NCI-H1048 (cell line): ENCODE measurements at places on chromosomes 11 and 22.
A peak's percentile ranks its signal among the peaks of the same experiment; 100 is the strongest.

GRCh38 chr11:67167719-67168118 is 48.7 kb downstream of the KDM2A start:
- DNase-seq: no peak

GRCh38 chr11:613369-613968 is 2.3 kb downstream of the IRF7 start:
- peak; percentile 60 for DNase-seq

- no peak for DNase-seq
Measured at GRCh38 chr11:72634472-72635095, 39.6 kb downstream of the PDE2A start.

GRCh38 chr22:31288496-31289240 is 3.6 kb downstream of the PIK3IP1 start:
- no peak for DNase-seq

- no peak for DNase-seq
Measured at GRCh38 chr22:30969532-30970355, 679 bp downstream of the TUG1 start.

GRCh38 chr11:124190298-124191139 is 7.4 kb downstream of the OR10D3 start:
- no peak for DNase-seq

DNA sequence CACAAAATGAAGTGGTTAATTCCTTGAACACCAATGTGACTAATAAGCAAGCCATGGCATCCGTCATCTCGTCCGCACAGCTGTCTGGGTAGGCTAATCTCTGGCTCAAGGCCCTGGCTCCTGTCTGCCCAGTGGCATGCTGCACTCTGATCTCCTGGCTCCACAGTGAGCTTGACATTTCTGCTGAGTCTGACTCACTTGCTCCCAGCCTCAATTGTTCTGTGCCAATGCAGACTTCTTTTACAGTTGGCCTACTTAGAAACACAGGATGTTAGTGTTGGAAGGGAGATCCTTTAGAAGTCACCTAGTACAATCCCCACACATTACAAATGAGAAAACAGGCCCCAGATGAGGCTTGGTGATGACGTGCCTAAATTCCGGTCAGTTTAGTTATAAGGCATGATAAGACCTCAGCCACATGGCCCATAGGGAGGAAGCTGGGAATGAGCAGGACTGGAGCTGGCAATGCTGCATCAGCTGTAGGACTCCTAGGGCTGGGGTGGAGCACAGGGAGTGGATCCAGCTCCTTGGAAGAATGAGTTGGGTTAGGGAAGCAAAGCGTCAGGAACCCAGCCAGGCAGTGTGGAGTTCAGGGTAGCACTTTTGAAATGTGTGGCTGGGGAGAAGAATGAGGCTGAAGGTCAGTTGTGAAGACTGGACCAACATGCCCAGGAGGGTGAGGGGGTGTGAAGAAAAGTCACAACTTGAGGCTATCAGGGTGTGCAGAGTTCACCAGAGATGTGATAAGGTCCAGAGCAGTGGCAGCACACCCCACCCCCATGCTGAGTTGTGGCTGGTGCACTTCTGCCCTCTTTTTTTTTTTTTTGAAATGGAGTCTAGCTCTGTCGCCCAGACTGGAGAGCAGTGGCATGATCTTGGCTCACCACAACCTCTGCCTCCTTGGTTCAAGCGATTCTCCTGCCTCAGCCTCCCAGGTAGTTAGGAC is 70.2 kb upstream of the EED start:
- DNase-seq: no peak

DNA sequence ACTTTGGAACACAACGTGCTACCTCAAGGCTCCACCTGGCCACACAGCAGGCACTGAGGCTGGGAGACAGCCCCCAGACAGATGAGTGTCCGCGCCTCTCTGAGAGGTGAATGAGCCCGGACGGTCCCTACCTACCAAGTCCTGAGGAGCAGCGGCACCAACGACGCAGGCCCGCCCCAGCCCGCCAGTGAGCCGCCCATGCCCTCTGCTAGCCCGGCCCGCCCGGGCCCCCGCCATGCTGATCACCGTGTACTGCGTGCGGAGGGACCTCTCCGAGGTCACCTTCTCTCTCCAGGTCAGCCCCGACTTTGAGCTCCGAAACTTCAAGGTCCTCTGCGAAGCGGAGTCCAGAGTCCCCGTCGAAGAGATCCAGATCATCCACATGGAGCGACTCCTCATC is at the start of gene DDI1:
Gene DDI1 (plus strand): TSS at position 53 of the 400 bp plus-strand sequence. CDS start 183 bp downstream, at position 236.
- no peak for DNase-seq

DNA sequence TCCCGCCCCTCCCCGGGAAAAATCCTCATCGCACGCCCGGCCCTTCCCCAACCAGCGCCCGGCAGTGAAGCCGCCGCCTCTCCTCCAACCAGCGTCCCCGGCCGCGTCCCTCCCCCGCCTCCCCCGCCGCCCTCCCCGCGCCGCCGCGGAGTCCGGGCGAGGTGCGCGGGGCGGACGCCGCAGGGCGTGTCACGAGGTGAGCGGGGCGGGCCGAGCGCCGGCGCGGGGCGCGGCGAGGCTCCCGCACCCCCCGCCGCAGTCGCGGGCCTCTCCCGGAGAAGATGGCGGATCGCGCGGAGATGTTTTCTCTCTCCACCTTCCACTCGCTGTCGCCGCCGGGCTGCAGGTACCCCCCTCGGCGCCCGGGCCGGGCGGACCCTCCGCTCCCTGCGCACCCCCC is at the start of gene MAPK8IP2:
Gene MAPK8IP2 (plus strand): TSS at position 256 of the 400 bp plus-strand sequence. CDS start 26 bp downstream, at position 282.
- DNase-seq: no peak

DNA sequence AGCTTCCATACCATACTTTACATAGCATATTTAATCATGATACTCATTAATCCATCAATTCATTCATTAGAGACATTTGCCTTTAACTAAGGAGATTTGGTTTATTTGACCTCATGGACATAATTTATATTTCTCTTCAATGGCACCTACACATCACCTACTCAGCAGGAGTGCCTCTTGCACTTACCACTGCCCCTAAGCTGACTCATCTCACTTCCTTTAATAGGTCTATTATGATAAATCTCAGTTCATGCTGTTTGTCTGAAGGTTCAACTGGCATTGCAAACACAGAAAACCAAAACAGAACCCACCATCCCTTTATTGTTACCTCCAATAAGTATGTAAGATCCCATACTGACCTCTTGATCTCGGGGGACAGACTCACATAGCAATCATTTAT is 186.7 kb downstream of the LUZP2 start:
- no peak for DNase-seq

GRCh38 chr11:125348674-125349309 is 147.3 kb downstream of the FEZ1 start:
- no peak for DNase-seq

- no peak for DNase-seq
Measured at GRCh38 chr11:15569305-15570025, 454.7 kb downstream of the INSC start.

DNA sequence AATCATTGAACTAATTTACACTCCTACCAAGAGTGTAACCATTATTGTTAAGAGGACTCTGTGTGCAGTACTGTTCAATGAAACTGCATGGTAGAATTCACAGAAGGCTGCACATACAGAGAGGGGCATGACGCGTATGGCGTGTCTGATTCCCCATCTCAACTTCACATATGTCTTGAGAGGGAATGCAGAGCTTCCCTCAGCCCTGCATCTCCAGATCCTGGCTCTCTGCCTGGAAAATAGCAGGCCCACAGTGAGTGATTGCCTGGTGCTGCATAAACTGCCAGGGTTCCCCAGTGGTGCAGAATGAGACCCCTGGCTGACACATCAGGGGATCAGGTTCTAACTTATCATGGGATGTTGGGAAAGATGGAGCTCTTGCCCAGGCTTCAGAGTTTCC is 260.2 kb upstream of the ISX start:
- DNase-seq: no peak

- DNase-seq: no peak
Measured at GRCh38 chr11:119266517-119267255, 50.2 kb downstream of the MCAM start.

GRCh38 chr22:37098976-37099591 is 10.4 kb downstream of the TMPRSS6 start:
- DNase-seq: no peak

GRCh38 chr11:1502954-1503707 is 16.6 kb upstream of the MOB2 start:
- no peak for DNase-seq

DNA sequence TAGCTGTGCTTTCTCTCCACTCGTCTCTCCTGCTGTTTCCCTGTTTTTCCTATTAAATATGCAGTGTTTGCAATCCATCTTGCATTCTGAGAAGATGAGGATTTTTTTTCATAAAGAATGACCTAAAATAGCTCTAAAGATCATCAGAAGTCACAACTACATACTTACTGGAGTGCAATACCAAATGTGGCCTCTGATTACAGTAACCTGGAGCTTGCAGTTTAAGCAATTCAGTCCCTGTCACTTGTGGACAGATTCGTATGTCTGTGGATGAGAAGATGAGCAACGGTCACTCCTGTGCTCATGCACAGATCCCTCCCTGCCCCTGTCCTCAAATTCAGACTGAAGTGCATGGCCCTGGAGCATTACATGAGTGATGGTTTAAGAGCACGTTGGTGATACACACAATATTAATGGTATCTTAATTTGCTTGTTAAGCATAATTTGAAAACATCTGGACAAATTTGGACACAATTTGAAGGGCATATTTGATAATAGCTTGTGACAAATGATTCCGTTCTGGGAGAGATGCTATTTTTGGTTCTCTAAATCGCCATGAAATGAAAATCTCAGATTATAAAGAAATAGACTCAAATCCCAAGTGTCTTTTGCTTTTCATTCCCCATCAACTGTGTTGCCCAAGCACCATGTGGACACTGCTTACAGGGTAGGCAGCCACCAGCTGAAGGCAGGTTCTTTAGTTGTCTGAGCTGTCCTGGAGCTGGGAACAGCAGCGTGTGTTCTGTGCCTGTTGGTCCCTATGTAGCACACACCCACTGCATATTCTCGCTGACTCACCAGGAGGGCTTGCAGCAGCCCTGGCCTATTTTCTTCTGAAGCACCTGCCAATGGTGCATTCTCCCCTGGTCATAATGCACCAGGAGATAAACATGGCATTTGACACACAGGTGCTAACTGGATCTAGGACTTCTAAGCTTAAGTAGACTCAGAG is 32.6 kb upstream of the PRAME start:
- no peak for DNase-seq

DNA sequence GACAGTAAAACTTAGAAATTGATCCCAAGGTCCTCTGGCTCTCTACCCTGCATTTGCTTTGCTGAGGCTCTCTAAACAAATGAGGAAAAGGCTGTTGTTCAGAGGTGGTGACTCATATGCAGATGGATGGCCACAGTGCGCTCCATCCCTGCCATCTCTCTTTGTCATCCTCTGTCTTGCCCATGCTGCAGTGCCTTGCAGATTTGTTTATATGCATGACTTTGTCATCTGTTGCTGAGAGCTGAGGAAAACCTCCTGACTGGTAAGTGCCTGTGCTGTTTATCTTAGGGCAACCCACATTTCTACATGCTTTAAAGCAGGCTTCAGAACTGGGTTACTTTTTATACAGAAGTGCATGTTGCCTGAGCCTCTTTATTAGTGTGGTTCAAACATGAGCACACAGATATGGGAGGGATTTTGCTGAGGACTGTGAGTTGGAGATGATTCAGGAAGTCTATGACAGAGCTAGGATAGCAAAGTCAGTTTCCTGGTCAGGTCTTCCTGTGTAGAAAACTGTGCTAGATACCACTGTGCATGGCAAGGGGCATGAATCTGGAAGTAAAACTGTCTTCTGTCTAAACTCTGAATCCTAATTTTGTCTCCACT is 57.4 kb downstream of the JAM3 start:
- no peak for DNase-seq

- DNase-seq: no peak
Measured at GRCh38 chr22:39583066-39583667, 12.6 kb downstream of the CACNA1I start.

GRCh38 chr11:65653229-65654225 is 9.2 kb downstream of the RELA start:
- DNase-seq: no peak

DNA sequence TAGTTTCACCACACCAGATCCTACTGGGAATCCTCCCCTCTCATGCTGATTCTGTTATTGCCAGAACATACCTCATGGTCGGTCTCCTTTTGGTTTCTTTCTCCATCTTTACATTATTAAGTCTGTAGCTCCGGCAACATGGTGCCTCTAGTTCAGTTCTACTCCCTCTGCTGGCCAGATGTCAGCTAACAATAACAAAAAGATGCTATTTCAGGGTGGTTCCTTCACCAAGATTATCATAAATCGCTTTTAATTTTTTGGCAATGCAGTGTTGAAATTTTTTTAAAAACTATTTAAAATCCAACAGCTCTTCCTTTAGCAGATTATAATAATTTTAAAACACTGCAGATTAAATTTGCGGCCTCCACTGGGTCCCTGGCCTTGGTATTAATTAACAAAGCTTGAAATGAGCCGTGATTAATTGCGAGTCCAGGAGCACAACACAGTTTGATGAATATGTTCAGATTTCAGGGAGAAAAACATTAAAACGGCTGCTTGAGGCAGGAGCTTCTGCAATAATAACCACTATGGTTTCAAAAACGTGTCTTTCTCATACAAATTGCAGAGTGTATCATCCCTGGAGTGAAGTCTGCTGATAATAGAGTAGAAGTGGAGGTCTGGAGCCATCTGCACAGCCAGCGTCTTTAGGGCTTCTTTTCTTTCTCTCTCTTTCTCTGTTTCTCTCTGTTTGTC is 492.9 kb upstream of the KIRREL3 start:
- no peak for DNase-seq

- no peak for DNase-seq
Measured at GRCh38 chr22:37680191-37680851, 4.9 kb downstream of the LGALS1 start.

DNA sequence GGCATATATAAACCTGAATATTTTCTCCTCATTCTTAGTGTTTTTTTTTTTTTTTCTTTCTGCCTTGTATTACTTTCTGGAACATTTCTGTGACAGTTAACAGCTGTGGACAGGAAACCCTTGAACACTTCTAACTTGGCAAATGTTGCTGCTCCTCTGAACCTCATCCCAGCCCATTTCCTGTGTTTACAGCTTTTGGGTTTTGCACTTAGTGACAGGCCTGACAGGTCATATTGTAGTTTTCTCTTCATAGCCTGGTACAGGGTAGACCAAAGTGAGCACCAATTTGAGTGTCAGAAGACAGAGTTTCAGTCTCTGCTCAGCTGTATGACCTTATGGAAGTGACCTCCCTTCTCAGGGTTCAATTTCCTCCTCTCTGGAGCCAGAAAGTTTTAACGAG is 91.6 kb downstream of the STIM1 start:
- no peak for DNase-seq

DNA sequence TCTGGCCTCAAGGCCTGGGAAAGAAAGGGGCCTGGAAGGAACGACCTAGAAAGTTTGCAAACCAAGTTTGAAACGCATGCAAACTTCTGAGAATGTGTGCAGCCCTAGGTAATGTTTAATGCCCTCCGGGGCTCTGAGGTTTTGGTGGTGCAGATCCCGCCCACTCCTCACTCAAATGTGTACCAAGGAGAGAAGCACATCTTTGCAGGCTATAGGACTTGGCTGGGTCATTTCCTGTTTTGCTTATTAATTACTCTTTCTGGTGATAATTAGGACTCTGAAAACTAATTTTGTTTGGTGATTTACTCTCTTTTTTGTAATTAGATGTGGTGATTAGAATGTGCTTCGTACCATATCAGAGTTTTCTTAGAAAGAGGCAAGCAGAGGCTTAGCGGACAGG is 625.9 kb upstream of the CADM1 start:
- DNase-seq: no peak

GRCh38 chr11:103257360-103257759 is 148.1 kb downstream of the DYNC2H1 start:
- no peak for DNase-seq
